Left ventricle myocardium inferior (tissue), 1 donor: ENCODE measurements at places on chromosomes 6 and 20.

DNA sequence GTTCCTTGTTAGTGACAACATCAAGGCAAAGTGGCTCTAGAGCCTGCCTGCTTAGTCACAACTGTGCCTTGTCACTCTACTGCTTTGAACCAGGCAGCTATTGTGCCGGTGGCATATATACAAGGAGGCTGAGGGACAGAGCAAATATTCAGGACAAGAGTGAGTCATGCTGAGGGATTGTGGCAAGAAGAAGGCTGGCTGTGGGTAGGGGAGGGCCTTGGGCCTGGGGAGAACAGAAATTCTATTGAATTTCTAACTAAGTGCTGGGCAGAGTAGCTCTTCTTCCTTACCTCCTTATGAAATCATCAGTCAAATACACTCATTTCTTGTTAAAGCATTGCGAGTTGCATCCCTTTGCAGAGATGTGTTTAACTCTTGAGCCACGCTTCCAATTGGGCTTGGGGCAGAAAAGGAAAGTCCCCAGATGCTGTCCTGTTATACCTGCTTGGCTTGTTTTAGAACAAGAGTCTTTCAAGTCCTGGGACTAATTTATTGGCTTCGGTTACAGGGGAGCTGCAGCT is 59.7 kb downstream of the PFDN4 start:
- no peak for DNase-seq

- DNase-seq, result no peak
These were observed 210.1 kb upstream of the FUT9 start for GRCh38 chr6:95805699-95806098.

GRCh38 chr20:47411161-47411560 is 54.7 kb upstream of the ZMYND8 start:
- peak; percentile 19 for DNase-seq

DNA sequence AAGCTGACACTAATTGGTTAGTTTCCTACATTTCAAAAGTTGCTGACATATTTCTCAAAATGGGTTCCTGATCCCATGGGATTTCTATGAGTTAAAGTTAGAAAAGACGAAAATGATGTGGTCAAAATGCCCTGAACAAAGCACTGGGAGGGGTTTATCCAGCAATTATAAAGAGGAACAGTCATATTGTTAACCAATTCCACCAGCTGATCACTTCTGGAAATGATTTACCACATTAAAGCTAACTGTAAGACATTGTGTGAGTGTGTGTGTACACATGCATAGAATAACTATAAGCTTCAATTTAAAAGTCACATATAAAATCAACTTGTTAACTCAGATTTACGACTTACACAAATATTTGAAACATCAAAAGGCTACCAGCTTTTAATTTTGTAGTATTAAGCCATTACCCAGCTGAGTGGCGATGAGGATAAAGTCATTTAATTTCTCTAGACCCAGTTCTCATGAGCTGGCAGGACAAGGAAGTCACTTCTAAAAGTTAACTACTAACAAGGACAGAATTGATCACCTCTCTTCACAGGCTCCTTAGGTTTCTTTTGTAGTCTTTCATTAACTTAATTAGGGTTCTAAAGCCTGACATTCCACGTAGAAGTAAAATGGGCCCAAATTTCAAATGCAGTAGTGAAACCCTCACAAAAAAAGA is 40.4 kb downstream of the MAN1A1 start:
- DNase-seq, result no peak

DNA sequence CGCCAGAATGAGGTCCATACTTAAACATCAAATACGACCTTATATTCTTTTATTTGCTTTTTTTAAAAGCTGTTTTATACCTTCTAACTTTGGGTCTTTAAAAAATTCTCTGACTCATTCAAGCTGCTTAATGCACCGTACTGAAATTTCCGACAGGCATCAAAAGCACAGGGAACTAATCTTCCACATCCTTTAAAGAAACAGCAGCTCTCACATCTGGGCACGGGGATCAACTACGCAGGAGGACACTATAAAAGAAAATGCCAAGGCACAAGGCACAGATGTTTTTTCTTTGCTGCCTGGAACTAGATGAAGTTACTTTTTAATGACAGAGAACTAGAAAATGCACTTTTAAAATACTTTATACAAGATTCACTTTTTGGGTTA is 112.4 kb upstream of the ARG1 start:
- no peak for DNase-seq

DNA sequence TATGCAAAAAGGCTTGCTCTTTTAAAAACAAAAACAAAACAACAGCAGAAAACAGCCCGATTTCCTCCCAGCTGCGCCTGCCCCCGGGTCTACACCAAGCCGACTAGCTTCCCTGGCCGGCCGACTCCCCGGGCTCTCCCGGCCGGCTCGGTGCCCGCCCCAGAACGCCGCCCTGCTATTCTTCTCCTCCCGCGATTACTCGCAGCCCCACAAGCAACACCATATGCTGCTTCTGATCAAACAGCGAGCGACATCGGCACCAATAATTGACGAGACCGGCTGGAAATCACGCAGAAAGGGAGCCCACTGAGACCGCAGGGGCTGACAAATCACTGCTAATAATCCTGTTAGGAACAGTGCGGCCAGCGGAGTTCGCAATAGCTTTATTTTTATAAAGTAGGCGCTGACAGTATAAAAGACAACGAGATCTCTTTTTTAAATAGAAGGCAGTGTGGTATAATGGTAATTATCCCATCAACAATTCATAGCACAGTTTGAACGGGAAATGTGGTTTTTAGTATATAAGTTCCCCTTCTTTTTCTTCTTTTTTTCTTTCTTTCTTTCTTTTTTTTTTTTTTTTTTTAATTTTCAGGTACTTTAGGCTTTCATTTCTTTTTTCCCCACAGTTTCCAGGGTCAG is 3.3 kb downstream of the SIM1 start:
- no peak for DNase-seq

DNA sequence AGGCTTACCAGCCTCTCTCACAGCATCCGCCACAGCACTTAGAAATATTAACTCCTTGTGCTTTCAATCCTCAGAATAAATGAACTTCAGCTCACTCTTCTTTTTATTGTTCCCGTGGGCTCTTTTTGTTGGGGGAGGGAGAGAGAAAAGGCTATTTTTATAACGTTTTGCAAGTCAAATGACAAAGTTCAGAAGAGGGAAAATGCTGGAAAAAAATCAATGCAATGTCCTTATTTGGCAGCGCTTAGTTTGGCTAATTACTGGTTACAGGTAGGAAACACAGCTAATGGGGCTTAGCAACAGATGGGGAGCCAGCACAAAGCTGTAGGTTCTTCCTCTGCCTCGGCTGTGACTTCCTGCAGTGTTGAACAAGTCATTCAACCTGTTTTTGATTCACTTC is 1067.0 kb upstream of the MAP3K7 start:
- DNase-seq, result no peak

- DNase-seq, result no peak
These were observed 701.3 kb upstream of the CHD6 start for GRCh38 chr20:42319252-42320013.

- no peak for DNase-seq
These were observed 47.4 kb upstream of the IRF4 start for GRCh38 chr6:343960-344815.

DNA sequence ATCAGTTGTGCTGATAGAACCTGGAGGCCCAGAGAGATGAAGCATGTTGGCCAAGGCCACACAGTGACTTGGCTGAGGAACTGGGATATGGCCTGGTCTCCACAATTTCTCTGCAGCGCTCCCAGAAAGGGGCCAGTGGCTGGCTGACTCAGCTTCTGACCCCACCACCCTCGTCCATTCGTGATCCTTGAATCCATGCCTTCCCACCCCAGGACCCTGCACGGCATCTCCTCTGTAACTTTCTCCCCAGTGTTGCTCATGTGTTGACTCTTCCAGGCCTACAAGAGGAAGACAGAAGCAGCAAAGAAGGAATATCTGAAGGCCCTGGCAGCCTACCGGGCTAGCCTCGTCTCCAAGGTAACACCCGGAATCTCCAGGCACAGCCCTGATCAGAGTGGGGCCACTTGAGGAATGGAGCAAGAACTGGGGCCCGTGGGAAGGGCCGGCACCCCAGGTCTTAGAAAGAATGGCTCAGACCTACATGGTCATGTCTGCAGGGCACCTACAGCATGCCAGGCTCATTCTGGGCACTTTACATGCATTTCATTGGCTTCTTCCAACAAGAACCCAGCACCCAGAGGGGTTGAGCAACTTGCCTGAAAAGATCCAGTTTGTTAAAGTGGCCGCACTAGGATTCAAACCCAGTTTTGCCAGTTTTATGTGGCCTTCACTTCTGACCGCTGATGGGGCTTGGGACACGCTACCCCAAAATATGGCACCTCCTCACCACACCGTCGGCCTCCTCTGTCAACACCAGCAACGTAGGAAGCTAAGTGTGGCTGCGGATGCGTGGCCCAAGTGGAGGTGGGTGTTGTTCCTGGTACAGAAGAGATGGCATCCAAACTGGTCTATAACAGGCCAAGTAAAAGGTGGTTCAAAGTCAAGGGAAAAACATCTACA is 122.2 kb downstream of the JPH2 start:
- DNase-seq, result no peak

DNA sequence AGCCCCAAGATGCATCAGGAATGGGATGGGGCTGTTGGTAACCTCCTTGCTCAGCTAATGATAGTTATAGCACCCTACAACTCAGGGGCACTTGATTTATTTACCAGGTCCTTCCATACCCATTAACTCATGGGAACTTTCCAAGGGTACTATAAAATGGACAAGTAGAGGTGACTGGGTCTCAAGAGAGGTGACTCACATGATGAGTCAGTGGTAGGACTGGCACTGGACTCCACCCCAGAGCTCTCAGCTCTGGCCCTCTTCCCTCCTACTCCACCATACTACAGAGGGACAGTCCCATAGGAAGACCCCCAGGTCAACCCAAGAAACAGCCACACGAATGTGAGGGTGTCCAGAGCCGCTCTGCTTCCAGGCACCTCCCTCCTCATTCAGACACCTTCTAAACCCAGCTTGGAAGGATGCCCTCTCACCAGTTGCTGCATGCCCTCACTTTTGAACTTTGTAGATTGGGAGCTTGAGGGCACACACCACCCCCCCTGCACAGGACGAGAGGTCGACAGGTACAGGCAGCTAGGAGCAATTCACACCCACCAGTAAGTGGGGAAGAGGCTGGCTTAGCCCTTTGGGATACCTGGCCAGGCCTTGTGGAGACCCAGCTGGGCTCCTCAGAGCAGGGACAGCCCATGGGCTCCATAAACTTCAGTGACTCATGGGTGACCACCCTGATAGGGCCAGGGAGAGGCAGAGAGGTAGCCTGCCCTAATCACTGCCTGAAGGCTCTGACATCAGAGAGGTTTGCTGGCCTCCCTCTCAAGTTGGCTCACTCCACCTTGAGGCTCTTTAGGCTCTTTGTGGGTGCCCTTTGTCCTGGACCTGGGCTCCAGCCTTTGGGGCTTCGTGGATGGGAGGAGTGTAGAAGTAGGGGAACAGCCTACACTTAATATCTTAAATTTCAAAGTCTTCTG is 81.6 kb upstream of the MLN start:
- no peak for DNase-seq

DNA sequence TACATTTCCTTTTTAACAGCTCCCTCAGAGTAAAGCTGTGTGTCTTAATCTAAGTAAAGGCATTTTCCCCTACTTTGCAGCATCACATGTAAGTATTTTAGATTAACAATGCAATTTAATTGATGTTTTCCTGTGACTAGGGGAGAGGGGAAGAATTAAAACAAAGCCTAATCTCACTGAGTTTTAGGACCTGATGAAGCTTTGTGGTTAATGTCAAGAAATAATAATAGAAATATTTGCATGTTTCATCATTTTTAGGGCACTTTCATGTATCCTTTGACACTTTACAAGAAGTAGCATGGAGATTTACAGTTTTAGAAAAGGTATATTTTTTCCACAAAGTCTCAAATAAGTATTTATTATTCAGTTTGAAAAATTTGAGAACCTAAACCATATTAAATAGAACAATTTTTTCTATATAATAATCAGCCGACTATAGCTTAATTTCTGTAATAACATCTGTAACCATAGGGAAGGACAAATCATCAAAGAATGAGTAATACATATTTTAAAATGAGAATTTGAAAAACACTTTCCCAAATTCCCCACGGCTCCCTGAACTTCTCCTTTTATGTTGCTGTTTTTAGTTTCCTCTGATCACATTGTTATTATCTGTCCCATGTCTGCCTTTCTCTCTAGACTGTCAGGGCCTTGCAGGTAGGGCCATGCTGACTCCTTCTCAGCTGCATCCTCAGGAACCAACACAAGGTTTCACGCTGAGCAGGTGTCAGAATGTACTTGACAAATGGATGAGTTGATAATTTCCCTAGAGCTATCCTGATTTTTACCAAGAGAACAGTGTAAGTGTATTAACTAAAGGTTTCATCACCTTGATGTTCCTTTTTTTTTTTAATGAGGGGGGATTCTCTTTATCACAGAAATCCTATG is 338.1 kb downstream of the SYNE1 start:
- no peak for DNase-seq

GRCh38 chr6:42013134-42013516 is 37.2 kb upstream of the TAF8 start:
- no peak for DNase-seq

- DNase-seq, result no peak
These were observed 12.9 kb upstream of the ZNF343 start for GRCh38 chr20:2521369-2522305.

DNA sequence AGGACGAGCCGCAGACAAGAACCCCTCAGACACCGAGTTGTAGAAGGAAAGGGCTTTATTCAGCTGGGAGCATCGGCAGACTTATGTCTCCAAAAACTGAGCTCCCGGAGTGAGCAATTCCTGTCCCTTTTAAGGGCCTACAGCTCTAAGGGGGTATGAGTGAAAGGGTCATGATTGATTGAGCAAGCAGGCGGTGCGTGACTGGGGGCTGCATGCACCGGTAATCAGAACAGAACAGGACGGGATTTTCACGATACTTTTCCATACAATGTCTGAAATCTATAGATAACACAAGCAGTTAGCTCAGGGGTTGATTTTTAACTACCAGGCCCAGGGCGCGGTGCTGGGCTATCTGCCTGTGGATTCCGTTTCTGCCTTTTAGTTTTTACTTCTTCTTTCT is 226.4 kb upstream of the PLCB4 start:
- DNase-seq, result no peak

GRCh38 chr6:79269877-79270276 is 35.4 kb upstream of the HMGN3 start:
- DNase-seq, result no peak

- DNase-seq, result no peak
These were observed 88.9 kb downstream of the PHIP start for GRCh38 chr6:78989191-78989590.

GRCh38 chr6:70874181-70874913 is 82.5 kb downstream of the B3GAT2 start:
- DNase-seq, result no peak

- no peak for DNase-seq
These were observed 3.1 kb upstream of the INSM1 start for GRCh38 chr20:20364593-20365479.
